ENCODE measurements at places on chromosomes 3 and 15.

- no peak for DNase-seq
These were observed 75.2 kb downstream of the NEK10 start for GRCh38 chr3:27293939-27294338.

- peak; percentile 35 for DNase-seq
These were observed 74.4 kb downstream of the MOBP start for GRCh38 chr3:39541917-39542329.

DNA sequence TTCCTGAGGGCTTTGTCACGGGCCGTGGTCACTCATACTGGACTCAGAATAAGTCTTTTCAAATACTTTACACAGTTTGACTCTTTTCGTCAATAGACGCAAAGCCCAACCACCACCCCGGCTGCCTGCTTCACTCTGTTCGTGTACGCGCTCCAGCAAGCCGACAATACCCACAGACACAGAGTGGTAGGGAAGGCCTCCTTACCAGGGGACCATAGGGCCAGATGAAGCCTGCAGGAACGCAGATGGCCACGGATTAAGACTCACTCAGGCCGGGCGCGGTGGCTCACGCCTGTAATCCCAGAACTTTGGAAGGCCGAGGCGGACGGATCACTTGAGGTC is 29.7 kb downstream of the EFCAB12 start:
- peak; percentile 39 for DNase-seq

DNA sequence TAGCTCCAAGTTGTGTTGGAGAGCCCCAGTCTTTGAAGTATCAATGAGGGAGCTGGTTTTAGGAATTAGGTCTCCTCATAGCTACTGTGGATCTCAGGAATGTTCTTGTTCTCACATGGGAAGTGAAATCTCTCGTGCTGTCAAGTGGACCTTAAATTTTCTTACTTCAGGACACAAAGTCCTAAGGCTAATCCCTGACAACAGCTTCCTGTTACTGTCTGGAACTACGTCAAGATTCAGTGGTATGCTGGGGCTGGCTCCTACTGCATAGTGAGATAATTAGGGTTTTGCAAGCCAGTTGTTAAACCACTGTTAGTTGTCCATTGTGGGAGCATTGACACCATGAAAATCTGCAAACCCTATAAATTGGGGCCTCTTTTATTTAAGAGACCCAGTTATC is 22.8 kb downstream of the MESP1 start:
- DNase-seq: peak; percentile 31

Measured in AG08395 (cell line).